ENCODE measurements at places on chromosomes 11 and 22.

- DNase-seq = no peak
Measured at GRCh38 chr11:60890696-60891095, 15.7 kb downstream of the PRPF19 start.

- DNase-seq = no peak
Measured at GRCh38 chr11:225734-226453, 10.2 kb downstream of the SIRT3 start.

- no peak for DNase-seq
Measured at GRCh38 chr11:65150509-65151299, 16.4 kb upstream of the SYVN1 start.

DNA sequence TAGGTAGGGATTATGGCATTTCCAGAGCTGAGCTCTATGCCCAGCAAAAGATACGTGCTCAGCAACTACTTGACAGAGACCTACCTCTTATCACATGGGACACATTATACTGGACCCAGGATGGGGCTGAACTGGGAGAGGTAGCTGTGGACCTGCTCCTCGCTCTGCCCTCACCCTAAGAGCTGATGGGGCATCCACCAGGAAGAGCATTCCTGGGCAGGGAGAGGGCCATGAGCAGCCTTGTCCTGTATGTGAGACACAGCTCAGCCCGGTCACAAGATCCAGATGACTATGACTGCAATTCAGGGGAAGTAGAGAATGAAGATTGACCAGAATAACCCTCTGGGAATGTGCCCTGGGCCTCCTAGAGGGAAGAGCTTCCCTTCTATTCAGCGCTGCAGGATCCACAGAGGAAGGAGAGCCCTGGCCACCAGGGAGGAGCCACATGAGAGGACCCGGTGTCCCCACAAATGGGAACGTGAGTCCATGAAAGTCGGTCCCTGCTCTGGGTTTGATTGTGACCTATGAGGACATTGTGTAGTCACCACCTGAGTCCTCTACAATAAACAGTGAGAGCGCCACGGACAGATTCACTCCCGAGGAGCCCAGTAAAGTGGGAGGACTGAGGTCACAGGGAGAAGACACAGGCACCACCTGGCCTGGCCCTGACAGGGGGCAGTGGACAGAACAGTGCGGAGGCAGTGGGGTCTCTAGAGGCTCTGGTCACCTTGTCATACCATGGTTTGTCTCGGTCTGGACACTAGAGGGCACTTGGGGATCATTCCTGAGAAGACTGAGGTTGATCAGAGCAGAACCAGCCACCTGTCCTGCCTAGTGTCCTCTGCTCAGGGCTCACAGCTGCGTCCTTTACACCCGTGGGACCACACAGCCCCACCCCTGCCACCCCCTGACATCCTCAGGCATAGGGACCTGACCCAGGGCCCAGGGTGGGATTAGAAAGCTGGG, 99.5 kb downstream of the ZNF280B start:
- peak; percentile 33 for DNase-seq

DNA sequence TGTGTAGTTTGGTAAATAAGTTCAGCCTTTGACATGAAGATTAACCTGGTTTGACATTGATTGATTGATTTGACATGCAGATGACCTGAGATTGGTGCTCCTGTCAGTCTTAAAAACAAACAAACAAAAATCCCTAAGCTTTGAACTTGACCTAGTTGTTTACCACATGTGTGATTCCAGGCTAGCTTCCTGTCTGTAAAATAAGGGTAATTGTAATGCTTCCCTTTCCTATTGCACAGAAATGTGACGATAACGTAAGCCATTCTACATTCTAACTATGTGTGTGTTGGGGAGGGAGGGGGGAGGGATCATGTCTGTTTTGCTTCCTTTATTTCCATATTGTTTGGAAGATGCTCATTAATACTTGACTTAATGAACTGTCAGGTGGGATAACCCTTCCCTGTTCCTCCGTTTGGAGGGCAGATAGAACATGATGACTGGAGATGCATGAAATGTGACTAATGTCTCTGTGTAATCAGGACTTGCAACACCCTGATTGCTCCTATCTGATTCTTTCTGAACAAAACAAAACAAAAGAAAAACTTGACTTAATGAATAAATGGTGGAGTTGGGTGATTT, 106.1 kb upstream of the CLMP start:
- DNase-seq = no peak

- DNase-seq = no peak
Measured at GRCh38 chr22:29044657-29045176, 16.9 kb downstream of the C22orf31 start.

DNA sequence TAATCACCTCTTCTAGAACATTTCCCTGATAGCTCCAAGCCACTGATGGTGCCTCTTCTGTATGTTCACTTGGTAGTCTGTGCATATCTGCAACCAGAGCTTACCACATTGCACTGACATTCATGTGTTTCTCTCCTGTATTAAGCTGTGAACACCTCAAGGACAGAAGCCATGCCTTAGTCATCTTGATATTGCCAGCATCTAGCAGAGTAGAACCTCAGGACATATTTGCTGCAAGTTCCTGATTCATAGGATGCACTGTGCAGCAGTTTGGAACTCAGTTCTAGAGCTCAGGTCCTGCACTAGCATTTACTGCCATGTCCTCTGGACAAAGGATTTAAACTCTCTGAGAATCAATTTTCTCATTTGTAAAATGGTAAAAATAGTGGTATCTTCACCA, 722.4 kb upstream of the ANO5 start:
- no peak for DNase-seq

DNA sequence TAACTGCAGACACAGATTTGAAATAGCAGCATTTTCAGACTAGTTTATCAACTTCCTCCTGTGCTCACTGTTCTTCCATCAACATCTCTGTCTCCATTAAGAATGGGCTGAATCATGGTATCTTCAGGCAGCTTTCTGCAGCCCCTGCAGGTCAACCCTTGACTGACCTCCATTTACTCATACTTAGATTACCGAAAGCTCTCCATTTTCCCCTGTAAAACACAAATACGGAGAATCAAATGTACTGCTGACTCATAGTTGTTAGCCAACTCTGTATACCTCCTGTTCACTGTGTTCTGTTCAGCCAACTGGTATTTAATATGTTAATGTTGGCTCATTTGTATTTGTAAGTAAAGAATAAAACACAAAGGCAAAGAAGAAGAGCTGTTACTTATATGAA, 364.0 kb downstream of the CASP12 start:
- DNase-seq = no peak

GRCh38 chr11:65251476-65251875, 10.3 kb upstream of the POLA2 start:
- no peak for DNase-seq

DNA sequence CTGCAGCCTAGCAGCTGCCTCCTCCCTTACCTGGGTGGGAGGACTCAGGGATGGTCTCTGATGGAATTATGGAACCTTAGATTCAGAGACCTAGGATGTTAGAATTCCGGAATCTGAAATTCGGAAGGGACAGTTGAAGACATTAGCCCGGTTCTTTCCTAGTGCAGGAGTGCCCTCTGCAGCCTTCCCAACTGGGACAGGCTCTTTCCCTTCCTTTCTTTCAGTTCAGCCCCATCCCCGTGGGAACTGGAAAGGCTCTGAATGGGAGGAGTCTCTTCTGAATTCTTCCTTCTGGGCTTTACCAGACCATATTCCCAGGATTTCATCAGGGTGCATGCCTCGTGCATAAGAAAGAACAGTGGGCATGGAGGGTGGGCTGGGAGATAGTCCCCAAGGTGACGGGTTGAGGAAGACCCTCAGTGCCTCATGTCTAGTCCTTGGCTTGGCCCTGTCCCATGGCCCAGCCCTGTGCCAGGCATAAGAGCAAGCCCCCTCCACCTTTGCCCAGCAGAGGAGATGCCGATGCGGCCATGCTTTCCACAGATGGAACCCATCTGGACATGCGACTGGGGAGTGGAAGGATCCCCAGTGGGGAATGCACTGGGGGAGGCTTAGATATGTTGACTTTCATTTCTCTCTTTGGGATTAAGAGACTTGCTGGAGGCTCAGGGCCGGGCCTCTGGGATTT, 14.4 kb downstream of the DNAJB13 start:
- no peak for DNase-seq

- no peak for DNase-seq
Measured at GRCh38 chr22:36147196-36147791, 13.3 kb downstream of the APOL3 start.

DNA sequence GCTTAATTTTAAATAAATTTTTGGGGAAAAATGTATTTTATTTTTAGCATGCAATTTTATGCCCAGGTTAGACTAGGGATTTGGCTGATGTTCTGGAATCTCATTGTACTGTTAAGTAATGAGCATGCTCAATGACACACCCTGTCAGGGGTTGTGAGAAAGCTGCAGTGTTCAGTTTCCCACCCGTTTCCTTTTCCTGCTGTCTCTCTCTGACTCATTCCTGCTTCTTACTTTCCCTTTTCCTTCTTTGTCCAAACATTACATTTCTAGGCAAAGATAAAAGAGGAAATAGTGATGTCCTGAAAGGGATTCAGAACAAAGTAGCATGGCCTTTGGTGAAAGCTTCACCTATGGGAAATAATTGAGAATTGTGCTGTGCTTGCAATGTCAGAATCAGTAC, 22.7 kb downstream of the OOSP3 start:
- no peak for DNase-seq

DNA sequence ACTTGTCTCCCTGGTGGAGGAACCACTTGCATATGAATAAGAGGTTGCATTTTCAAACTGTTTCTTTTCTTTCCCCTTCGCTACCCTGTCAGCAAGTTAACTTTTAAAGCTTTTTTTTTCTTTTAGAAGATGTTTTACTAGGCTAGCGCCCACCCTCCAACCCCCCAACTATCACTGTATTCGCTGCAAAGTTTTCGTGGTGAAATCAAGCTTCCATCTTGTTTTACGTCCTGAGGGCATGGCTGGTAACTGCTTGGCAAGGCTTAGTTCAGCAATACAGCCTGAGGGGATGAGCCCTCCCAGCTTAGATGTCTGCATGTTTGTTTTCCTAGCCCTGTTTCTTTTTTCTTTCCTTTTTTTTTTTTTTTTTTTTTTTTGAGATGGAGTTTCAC, 1359.3 kb downstream of the LRRC4C start:
- no peak for DNase-seq

DNA sequence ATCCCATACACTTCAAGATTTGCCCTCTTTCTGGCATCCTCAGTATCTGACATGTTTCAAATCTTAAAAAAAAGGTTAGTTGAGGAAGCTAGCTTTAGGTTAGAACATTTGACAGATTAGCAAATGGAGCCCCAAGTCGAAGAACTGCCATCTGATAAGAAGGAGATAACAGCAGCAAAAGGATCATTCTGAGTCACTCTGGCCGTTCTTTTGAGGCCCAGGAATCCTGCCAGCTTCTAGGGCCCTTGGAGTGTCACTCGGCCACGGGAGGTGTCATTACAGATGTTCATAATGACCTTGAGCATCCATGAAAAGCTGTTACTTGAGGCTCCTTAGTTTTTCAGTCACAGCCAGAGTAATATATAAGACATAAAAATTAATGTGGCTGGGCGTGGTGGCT, 132.1 kb upstream of the RASSF10 start:
- no peak for DNase-seq

DNA sequence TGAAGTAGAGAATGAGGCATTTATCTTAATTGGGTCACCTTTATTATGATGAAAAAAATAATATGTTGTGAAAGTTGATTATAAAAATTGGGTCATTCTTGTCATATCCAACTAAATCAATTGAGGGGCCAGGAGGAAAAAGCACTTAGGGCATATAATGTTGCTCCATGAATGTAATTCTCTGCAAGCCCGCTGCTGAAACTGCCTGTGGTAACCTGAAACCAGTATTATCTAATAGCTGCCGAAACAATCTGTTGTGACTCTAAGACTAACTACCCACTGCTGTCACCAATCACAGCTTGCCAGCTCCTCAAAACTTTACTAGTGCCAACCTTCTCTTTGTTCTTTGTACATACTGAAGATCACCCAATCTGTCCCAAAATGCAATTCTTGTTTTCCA, 115.8 kb downstream of the ATG16L2 start:
- DNase-seq = no peak

DNA sequence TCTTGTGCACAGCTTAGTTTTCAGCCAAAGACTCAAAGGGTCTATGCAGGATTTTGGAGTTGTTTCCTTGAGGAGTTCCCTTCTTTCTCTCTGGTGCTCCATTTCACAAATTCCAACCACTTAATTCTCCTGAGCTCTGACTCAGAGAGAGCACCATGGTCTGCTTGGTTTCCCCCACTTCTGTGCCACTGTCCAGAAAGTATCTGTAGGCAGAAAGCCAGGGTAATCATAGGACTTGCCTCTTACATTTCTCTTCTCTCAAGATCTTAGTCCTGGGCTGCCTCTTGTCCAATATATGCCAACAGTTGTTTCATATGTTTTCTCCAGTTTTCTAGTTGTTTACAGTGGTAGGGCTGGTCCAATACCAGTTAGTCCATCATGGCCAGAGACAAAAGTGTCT, 6.4 kb upstream of the MRGPRD start:
- no peak for DNase-seq

Data from NCI-H1930 (cell line).